ENCODE measurements at places on chromosomes 6 and 20. TPM values are rescaled to one million over a fixed set of nuclear protein-coding genes. Genes with fewer than 3 reads are reported as not detected.

Gene SLC25A27
- total RNA-seq = 18.6 TPM

Gene PRPF6
- total RNA-seq = 67.6 TPM

Gene LPIN3
- total RNA-seq = 17.0 TPM

Gene ACOT13
- 29.0 TPM for total RNA-seq

Gene BHLHE23
- not detected for total RNA-seq

Gene R3HDML
- total RNA-seq = not detected

Gene XKR7
- total RNA-seq = 0.04 TPM

Gene TMEM74B
- 27.7 TPM for total RNA-seq

Gene RAET1E
- total RNA-seq = not detected

Gene TFAP2C
- 0.46 TPM for total RNA-seq

Gene MAVS
- 34.7 TPM for total RNA-seq

Gene HDDC2
- 136 TPM for total RNA-seq

Gene SAMD5
- 0.04 TPM for total RNA-seq

Gene LGSN
- total RNA-seq = not detected

Gene PTK6
- total RNA-seq = not detected

Gene FBXL4
- total RNA-seq = 12.7 TPM

Gene RFX6
- total RNA-seq = not detected

Gene GATA5
- total RNA-seq = 103 TPM

Gene TTK
- total RNA-seq = 45.2 TPM

Gene BPHL
- 34.8 TPM for total RNA-seq

Gene BMP2
- total RNA-seq = 343 TPM

Gene SDCBP2
- 8.0 TPM for total RNA-seq

Gene ARHGAP40
- total RNA-seq = not detected

Gene SCRT2
- not detected for total RNA-seq

Gene HLA-DPA1
- 1.1 TPM for total RNA-seq

Gene MAP3K7
- 24.0 TPM for total RNA-seq

Gene MYCT1
- total RNA-seq = not detected

Gene COX4I2
- total RNA-seq = not detected
